Endodermal cell (in vitro differentiated cells): ENCODE measurements at places on chromosomes 6 and 20.
A peak's percentile ranks its signal among the peaks of the same experiment; 100 is the strongest.

- no peak for DNase-seq
Measured at GRCh38 chr6:170112583-170112860, 178.4 kb downstream of the DLL1 start.

DNA sequence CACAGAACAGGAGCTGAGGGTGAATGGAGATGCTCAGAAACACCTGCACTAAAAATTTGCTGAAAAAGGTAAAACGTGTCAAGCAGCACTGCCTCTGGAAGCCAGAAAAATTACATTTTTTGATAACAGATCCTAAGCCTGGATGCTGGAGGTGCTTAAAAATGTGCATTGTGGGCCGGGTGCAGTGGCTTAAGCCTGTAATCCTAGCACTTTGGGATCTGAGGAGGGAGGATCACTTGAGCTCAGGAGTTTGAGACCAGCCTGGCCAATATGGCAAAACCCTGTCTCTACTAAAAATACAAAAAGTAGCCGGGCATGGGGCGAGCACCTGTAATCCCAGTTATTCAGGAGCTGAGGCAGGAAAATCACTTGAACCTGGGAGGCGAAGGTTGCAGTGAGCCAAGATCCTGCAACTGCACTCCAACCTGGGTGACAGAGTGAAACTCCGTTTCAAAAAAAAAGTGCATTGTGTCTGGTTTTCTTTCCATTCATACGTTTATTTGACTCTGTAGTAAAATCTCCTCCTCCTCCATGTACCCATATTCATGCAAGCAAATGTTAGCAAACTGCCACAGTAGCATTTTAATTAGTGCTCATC is 587 bp upstream of the BTN3A1 start:
- no peak for DNase-seq

DNA sequence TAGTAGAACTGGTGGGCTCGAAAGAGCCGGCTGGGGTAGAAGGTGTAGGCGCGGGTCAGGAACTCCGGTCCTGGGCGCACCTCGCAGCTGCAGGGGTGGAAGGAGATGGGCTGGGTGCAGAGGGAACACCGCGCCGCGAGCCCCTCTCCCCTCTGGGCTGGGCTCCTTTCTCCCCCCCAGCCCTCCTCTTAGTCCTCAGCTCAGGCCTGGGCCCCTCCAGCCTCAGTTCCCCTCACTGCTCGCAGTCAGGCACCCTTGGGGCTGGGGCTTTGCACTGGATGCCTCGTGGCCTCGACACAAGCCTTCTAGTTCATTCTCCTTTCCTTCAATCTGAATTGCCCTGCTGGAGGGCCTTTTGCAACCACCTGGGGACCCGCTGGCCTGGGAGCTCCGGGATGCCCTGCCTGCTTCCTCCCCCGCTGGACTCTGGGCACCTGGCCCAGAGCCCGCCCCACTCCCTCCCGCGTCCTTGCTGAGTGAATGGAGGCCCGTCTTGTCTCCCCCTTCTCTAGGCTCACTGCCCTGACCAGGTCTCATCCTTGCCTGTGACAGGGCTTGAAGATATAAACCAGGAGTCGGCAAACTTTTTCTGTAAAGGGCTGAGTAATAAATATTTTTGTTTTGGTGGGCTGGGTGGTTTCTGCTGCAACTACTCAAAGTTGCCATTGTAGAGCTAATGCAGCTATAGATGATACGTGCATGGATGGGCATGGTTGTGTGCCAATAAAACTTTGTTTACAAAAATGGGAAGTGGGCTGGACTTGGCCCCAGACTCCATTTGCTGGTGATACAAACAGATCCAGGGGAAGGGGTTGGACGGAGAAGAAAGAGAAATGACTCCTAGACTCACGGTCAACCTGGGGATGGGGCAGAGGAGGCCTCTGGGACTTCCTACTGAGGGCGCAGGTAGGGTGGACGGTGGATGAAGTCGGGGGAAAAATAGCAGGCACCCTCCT is 47.3 kb downstream of the APCDD1L start:
- peak; percentile 43 for DNase-seq

GRCh38 chr20:52518735-52519134 is 327.2 kb upstream of the ZFP64 start:
- DNase-seq = no peak

GRCh38 chr6:21613809-21614208 is 20.3 kb downstream of the SOX4 start:
- no peak for DNase-seq

DNA sequence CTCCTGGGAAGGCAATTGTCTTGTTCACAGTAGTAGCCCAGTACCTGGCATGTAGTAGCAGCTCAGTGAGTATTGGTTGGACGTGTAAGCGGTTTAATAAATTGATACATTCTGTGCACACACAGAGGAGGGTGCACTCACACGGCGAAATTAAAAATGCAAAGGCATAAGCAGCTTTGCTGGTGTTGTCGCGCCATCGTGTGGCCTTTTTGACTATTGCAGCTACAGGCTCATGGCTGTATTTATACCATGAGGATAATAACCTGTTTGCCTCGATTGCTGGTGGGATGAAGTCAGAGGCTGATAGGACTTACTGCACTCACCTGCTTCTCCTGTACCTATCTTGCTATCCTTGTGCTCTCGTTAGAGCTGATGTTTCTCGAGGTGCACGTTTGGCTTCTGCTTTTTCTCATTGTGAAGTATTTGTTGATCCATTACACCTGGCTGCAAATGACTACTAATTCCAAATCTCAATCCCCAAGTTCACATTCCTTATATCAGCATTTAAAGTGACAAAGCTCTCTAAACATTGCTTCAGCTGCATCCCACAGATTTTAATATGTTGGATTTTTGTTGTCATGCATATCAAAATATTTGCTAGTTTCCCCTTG is 61.5 kb downstream of the TBXT start:
- peak; percentile 92 for DNase-seq

DNA sequence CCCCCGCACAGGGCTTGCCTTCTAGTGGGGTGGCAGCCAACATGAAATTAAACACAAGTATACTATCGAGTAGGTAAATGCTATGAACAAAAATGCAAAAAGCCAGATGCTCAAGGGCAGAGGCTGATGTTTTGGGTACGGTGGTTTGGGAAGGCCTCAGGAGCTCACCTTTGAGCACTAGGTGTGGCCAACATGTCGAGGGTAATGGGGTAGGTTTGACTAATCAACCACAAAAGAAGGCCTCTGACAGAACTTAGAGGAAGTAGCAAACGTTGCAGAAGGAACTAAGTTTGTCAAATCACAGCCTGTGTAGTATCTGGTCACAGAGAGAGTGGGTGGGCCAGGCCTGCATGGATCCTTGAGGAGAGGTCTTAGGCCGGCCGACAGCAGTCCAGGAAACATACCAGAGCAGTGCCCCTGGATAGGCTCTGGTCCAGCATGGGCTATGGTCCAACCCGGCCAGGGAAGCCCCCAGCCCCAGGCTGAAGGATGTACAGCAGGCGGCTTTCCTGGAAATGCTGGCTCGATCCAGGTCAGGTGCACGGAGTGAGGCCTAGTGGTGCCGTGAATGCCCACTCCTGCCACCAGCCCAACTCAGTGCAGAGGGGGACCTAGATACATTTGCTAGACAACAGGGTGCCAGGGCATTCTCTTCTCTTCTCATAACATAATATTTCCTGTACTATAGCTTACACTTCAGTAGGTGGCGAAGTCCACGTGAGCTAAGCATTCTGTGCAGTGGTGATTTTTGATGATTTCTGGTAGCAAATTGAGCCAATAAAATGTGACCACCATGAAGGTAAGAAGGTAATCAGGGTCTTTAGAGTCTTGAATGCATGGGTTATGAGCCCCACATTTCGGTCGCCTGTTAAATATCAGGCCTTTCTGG is 56.3 kb upstream of the CD93 start:
- no peak for DNase-seq

GRCh38 chr20:10219452-10219791 is 792 bp downstream of the SNAP25 start:
- DNase-seq = peak; percentile 94

- no peak for DNase-seq
Measured at GRCh38 chr6:110881546-110882273, 7.1 kb downstream of the AMD1 start.

DNA sequence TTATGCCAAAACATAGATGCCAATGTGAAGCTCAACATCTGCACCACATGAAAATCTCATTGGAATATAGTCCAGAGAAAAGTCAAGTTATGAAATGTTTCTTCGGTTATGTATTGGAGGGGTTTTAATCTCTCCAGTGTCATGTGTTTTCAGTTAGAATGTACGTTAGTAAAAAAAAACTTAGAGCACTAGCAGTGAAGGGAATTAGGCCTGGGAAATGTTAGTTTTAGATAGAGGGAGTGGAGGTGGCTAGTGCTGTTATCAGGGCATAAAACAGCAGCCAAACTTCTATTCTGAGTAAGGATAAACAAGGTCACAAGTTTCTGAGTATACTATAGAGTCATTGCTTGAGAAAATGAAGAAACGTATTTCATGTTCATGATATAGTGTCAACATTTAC is 42.9 kb downstream of the HDGFL1 start:
- no peak for DNase-seq

DNA sequence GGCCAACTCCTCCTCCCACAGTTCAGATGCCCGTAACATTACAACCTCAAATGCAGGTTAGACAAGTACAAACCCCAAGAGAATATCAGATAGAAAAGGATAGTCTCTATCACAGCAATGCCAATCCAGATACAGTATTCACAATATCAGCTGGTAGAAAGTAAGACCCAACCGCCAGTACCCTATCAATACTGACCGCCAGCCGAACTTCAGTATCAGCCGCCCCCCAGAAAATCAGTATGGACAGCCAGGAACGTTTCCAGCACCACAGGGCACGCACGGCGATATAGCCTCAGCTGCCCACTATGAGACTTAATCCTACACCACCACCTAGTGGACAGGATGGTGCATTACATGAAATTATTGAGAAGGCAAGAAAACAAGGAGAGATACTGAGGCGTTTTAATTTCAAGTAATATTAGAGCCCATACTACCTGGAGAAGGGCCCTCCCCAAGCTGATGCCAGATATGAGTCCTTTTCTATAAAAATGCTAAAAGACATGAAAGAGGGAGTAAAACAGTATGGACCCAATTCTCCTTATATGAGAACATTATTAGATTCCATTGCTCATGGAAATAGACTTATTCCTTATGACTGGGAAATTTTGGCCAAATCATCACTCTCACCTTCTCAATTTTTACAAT is 17.6 kb upstream of the EIF2S2 start:
- DNase-seq = peak; percentile 79

DNA sequence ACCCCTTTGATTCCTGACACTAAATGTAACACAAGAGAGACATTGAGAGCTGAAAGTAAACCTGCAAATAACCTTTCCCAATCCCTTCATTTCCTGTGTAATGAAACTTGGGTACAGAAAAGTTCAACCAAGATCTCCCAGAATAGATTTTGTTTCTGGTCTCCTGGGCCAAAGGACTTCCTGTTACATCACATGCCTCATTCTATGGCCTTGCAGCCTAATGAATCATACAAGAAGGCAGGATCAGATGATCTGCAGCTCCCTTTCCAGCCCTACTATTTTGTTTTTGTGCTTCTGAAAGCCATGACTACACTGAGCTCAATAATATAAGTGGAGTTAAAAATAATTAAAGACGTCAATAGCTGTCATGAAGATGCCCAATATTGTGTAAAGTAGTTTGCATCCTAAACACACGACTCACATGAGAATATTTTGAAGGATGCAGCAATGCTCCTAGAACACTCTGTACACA is 73.4 kb upstream of the NOX3 start:
- DNase-seq = no peak

GRCh38 chr6:52130440-52130839 is 43.0 kb upstream of the PKHD1 start:
- no peak for DNase-seq

- no peak for DNase-seq
Measured at GRCh38 chr6:92052513-92052912, 1366.8 kb downstream of the EPHA7 start.

DNA sequence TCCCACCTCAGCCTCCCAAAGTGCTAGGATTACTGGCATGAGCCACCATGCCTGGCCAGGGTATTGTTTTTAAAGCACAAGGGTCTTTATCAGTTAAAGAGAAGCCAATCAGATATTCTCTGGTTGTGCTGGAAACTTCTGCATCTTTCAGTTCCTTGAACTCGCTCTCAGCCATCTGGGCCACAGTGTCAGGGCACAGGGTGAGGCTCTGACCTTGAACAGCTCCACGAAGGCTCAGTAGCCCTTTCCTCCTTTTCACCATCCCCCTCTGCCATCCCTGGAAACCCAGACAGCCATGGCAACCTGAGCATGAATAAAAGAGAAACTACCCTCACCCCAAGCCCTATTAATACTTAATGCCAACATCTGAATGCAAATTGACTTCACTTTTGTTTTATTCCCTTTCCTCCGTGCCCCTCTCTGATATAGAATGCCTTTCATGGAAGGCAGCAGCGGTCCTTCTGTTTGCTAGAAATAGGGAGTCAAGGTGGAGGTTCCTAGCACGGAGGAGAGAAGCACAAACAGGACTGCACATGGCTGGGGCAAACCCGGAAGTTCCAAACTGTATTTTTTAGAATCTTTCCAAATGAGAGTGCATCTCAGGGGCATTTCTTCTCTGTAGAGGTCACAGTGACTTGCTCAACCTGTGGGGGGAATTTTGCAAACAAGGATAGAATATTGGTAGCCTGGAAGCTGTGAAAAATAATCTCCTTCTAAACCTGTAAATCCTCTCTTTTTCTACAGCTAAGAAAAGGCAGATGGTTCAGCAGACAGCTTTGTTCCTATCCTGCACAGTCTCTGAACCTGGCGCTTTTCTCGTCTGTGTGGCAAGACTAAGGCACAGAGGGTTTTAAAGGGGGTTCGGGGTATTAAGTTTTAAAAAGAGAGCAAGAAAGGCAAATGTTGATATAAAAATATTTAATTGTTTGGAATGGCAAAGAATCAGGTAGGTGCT is 176.4 kb upstream of the RREB1 start:
- DNase-seq = no peak

DNA sequence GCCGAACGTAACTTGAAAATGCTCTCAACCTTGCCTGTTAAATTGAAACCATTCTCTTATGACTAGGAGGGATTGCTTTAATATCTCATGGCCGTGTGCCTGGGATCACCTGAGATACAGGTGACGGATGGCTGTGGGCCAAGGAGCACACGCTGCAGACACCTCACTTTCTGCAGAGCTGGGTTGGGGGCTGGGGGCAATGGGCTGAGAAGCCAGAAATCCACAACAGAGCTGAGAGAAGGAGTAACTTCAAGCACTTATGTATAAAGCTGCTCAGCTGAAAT is 170.9 kb downstream of the DTNBP1 start:
- peak; percentile 46 for DNase-seq

- no peak for DNase-seq
Measured at GRCh38 chr20:47354714-47355488, 1.6 kb downstream of the ZMYND8 start.

- no peak for DNase-seq
Measured at GRCh38 chr20:35776513-35777101, 4.8 kb downstream of the PHF20 start.

DNA sequence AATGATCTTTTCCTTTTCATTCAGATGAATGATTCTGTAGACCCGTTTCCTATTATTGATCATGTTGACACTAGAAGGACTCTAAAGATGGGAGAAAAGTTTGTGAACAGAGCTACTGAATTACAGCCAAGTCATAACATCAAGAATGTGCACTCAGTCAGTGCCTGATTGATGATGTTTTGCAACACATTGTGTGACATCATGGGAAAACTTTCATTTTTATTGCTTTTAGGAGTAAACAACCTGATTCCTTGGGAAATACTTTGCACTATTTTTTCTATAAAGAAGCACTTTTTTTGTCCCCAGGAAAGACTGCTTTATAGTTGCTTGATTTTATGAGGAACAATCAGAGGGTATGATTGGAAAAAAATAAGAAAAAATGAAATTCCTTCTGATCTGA is 383.8 kb upstream of the JAG1 start:
- no peak for DNase-seq

GRCh38 chr20:38181207-38181801 is 16.2 kb upstream of the TGM2 start:
- no peak for DNase-seq
